ENCODE measurements at places on chromosomes 3 and 15.

- no peak for DNase-seq
These were observed 942 bp downstream of the ELP6 start for GRCh38 chr3:47512416-47513124.

DNA sequence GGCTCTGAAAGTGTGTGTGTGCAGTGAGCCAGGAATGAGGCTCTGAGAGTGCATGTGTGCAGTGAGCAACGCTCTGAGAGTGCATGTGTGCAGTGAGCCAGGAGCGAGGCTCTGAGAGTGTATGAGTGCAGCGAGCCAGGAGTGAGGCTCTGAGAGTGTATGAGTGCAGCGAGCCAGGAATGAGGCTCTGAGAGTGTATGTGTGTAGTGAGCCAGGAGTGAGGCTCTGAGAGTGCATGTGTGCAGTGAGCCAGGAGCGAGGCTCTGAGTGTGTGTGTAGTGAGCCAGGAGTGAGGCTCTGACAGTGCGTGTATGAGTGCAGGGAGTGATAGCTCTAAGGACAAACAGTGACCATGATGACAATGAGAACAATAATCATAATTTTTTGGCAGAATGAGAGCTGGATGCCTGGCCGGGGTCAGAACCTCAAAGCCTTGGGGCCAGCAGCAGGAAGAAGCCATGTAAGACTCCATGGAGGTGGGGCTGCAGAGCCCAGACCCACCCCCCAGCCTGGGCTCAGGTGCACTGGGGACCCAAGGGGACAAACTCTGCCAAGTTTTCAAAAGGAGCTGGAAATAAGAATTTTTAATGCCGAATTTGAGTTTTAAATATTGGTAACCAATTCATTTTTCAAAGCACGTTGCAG is 85.7 kb upstream of the PRR20G start:
- DNase-seq, result no peak

DNA sequence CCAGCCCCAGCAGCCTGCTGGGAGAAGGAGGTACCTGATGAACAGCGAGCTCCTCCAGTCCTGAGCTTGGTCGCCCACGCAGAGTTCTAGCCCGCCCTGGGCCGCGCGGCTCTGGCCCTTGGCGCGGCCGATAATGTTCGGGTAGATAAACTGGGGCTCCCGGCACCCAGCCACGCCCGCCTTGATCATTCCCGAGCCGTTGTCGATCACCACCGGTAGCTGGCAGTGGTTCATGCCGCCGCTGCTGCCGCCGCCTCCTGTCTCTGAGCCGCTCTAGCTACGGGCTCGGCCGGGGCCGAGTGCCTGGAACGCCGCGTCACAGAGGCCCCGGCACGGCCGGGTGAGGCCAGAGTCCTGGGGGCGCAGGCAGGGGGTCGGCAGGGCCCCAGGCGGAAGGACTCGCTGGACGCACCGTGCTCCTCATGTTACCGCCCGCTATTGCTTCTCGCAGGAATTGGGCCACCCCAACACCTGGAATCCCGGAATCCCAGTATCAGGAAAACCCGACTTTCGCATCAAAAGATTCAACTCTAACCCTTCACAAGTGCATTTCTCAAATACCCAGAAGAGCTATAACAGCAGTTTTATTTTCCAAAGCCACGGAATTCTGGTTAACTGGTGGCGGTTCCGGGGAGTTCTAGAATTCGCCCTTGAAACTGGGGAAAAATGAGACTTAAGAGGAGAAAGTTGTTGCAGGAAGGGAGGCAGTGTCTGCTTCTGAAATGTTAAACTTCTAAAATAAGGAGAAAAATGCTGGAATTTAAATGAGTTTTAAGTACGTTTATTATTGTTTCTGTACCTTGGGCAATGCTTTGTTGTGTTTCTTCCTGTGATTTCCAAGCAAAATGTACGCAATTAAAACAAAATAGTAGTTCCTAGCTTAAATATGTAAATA is at the start of gene ACTRT3:
ACTRT3 (minus strand) TSS at position 275 of the 895 bp plus-strand sequence; CDS start at position 234, 41 bp downstream.
- DNase-seq, result peak; percentile 74

DNA sequence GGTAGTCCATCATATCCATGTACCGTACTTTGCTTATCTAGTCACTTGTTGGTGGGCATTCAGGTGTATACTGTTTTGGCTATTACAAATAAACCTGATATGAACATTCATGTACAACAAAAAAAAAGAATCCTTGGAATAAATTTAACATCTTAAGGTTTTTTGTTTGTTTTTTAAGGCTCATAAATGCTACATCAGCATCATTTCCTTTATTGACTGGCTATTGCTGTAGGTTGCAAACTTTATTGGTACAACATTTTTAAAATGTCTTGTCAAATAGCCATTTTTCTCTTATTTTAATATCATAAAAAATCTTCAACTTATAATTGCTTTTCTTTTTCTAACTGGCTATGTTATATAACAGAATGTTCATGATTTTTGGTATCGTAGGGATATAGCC is 16.2 kb downstream of the DHFR2 start:
- no peak for DNase-seq

- no peak for DNase-seq
These were observed 31.6 kb downstream of the DRD3 start for GRCh38 chr3:114147251-114147650.

- DNase-seq, result no peak
These were observed 12.6 kb upstream of the PLXND1 start for GRCh38 chr3:129618901-129619671.

- DNase-seq, result no peak
These were observed 135.0 kb upstream of the CTDSPL start for GRCh38 chr3:37726525-37727290.

GRCh38 chr15:80201256-80202015 is 48.6 kb downstream of the FAH start:
- DNase-seq, result no peak

DNA sequence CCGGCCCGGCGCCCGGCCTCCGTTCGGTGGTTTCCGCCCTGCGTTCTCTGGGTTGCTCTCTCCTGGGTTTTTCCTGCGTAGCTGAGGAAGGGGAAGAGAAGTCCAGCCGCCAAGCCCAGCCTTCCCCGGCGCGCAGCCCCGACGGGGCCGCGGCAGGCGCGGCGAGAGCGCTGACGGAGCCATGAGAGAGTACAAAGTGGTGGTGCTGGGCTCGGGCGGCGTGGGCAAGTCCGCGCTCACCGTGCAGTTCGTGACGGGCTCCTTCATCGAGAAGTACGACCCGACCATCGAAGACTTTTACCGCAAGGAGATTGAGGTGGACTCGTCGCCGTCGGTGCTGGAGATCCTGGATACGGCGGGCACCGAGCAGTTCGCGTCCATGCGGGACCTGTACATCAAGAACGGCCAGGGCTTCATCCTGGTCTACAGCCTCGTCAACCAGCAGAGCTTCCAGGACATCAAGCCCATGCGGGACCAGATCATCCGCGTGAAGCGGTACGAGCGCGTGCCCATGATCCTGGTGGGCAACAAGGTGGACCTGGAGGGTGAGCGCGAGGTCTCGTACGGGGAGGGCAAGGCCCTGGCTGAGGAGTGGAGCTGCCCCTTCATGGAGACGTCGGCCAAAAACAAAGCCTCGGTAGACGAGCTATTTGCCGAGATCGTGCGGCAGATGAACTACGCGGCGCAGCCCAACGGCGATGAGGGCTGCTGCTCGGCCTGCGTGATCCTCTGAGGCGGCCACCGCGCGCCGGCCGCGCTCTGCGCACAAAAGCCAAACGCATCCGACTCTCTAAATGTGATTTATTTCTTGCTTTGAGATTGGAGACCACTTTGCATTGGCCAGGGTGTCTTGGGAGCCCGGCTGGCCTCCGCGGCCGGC is 727 bp downstream of the RAP2B start:
- DNase-seq, result peak; percentile 68

GRCh38 chr3:177615015-177615414 is 417.7 kb upstream of the TBL1XR1 start:
- DNase-seq, result no peak

DNA sequence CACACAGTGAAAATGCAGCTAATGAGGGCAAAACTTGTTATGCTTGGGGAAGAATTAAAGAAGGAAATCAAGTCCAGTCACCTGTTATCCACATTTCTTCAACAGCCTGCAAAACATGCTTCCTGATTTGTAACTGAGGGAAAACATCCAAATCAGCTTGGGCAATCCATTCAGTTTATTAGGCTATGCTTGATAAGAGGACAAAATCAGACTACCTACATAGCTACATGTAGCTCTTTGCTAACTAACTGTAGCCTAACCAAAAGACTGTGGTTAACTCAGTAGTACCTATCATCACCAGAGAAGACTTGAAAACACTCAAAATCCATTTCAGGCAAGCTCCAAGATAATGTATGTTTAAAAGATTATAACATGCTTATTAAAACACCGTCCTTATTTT is 436.4 kb downstream of the SHQ1 start:
- DNase-seq, result no peak

DNA sequence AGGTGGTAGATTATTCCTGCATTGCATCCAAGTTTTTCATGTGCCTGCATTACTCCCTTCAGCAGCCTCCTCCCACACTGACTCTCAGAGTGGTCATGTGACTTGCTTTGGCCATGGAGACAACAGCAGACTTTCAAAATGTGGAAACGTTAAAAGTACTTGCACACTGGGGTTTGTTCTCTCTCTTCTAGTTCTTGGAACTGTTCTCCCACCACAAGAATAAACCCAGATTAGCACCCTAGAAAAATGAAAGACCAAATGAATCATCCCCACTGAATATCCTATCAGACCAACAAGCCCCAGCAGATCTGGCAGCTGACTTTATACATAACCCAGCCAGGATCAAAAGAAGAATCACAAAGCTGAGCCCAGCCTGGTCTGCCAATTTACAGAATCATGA is 398.5 kb downstream of the VPS13C start:
- DNase-seq, result no peak

- DNase-seq, result no peak
These were observed 80.0 kb upstream of the SPATA16 start for GRCh38 chr3:173221010-173221409.

DNA sequence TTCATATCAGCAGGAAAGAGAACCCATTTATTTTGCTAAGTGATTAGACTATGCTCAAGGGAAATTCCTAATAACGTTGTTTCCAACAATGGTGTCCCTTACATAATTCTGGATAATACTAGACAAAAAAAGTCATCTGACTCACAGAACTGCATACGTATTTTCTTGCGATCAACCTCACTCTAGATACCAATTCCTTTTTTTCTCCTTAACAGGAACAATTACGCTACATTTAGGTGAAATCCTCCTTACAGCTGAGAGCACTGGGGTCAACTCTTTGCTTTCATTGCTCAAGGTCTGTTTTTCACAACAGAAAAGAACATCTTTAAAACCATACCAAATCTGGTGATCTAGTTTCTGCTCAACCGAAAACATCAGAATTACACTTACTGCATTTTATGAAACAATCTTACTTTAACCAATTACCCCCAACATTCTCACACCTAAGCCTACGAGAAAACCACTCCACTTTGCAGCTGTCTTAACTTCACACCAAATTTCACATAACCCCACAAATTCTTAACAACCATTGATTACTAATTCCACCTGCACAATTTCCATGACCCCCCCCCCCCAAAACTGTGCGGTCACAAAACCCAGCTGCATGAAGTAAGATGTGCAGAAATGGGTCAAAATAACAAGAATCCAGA is 61.2 kb upstream of the ICE2 start:
- no peak for DNase-seq

- no peak for DNase-seq
These were observed 61.4 kb downstream of the ZNF609 start for GRCh38 chr15:64521726-64522164.

- DNase-seq, result no peak
These were observed 1.6 kb downstream of the TTC21A start for GRCh38 chr3:39109086-39109485.

DNA sequence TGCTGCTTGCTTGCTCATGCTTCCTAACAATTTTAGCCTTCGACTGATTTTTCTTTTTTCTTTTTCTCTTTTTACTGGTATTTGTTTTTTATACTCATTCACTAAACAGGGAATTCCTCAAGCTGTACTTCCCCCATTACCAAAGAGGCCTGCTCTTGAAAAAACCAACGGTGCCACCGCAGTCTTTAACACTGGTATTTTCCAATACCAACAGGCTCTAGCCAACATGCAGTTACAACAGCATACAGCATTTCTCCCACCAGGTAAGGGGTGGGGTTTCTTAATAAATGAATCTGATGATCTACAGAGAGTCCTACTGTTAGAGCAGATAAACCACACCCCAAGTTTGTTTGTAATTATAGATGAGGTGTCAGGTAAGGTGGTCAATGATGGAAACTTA is 178.8 kb downstream of the MBNL1 start:
- DNase-seq, result no peak

DNA sequence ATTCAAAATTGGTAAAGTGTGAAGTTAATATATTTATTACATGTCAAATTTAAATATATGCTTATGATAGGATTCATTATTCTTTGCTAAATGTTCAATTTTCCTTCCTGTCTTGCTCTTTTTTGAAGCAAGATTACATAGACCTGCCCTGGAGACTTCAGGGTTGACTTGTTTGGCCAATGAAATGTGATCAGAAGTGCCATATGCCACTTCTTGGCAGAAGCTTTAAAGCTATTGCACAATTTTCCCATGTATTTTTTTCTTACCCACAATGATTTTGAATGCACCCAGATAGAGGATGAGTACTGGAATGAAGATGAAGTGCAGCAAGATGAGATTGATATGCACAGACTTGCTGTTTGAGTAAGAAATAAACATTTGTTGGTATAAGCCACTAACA is 406.3 kb upstream of the BCHE start:
- DNase-seq, result no peak

GRCh38 chr3:65951836-65952505 is 86.7 kb downstream of the MAGI1 start:
- no peak for DNase-seq

- DNase-seq, result no peak
These were observed 269.2 kb downstream of the ZBBX start for GRCh38 chr3:167110901-167111300.

- no peak for DNase-seq
These were observed 116.3 kb downstream of the TFG start for GRCh38 chr3:100825574-100825973.

DNA sequence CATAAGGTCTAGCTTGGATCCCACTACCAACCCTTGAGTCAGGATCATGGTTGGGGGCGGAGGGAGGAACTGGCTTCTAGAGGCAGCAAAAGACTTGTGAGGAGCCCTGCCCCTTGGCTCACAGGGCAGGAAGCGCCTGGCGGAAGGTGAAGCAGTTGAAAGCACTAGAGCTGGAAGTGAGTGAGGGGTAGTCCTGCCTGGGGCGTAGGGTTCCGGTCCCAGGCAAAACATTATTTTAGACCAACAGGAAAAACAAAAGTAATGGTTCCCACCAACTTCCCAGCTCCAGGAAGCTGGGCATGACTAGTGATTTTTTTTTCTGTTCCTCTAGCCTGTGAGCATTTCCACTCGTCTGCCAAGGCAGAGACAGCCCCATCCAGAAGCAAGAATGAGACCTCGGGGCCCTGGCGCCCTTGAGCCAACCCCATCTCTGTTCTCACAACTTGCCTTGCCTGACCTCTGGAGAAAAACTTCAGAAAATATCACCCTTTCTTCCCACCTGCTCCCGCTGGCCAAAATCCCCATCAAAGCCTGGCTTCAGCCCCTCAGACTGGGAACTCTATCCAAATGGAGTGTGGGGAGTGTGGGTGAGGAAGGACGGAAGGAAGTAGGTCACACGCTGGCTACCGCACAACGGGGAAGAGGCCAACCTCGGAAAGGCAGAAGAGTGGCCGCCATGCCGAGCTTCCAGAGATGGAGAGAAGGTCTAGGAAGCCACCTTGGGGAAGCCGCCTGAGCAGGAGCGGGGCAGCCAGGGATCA is 57.5 kb downstream of the RBPMS2 start:
- no peak for DNase-seq
